ENCODE measurements at places on chromosomes 2 and 18. TPM values are rescaled to one million over a fixed set of nuclear protein-coding genes. Genes with fewer than 3 reads are reported as not detected.

The KCNS3 gene
- total RNA-seq = 0.65 TPM

- no peak for DNase-seq
These were observed 3.4 kb upstream of the CYP1B1 start for GRCh38 chr2:38079116-38080052.

DNA sequence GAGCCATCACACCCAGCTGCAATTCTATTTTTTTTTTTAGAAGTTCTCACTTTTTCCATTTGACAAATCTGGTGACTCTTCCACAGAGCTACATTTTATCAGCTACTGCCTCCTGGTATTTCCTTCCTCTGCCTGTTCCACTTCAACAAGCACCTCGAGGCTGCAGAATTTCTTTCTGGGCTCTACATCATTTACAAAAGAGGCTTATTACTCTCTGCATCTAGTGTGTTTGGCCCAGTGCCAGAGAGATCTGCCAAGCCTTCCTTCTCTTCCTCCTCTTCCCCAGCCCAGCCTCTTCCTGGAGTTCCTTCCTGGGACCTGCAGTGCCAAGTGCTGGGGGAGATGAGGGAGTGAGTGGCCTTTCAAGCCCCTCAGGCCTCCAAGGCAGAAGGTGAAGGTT lies 119.6 kb upstream of the ITGA6 start:
- DNase-seq = peak; percentile 92

GRCh38 chr2:59665021-59665420 lies 888.4 kb downstream of the BCL11A start:
- no peak for DNase-seq

DNA sequence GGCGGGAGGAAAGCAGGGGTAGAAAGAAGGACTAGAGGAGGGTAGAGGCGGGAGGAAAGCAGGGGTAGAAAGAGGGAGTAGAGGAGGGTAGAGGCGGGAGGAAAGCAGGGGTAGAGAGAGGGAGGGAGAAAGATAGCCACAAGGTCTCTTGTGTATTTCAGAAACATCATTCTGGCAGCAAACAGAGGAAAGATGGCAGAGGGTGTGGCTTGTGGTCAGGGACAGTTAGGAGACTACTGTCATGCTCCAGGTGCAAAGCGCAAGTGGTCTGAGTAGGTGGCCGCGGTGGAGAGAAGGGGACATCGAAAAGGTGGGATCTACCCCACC lies 82.4 kb upstream of the TAF1B start:
- DNase-seq = no peak

GRCh38 chr18:5145168-5145825 lies 51.8 kb downstream of the AKAIN1 start:
- DNase-seq = no peak

GRCh38 chr2:21642647-21643046 lies 518.9 kb downstream of the TDRD15 start:
- no peak for DNase-seq

GRCh38 chr2:168327328-168327727 lies 79.9 kb upstream of the STK39 start:
- no peak for DNase-seq

DNA sequence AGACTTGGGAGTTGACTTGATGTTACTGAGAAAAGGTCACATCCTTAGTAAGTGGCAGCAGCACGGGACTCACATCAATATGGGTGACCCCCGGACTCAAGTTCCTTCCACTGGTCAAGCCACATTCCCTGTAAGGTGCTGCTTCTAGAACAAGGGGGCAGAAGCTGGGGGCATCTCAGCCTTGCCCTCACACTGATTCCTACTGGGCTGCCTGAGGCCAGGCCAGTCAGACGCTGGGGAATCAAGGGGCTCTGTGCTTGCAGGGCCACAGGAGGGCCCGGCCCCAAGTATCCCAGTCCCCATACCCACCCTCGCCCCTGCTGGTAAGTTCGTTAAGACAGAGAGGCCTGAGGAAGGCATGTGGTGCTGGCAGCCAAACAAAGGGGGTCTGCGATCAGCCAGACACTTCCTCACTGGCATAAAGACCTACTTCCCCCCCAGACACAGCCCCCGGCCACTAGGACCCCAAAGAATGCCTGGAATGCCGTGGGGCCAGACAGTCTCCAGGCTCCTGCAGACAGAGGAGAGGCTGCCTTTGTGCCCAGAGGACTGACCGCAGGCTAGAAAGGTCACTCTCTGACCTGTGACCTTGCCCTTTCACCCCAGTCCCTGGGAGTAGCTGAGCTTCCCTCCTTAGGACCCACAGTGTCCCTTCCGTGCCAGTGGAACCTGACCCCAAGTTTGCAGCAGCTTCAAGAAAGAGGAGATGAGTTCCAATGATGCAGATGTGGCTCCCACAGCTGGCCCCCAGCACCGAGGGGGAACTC lies 83.6 kb downstream of the HS1BP3 start:
- no peak for DNase-seq

DNA sequence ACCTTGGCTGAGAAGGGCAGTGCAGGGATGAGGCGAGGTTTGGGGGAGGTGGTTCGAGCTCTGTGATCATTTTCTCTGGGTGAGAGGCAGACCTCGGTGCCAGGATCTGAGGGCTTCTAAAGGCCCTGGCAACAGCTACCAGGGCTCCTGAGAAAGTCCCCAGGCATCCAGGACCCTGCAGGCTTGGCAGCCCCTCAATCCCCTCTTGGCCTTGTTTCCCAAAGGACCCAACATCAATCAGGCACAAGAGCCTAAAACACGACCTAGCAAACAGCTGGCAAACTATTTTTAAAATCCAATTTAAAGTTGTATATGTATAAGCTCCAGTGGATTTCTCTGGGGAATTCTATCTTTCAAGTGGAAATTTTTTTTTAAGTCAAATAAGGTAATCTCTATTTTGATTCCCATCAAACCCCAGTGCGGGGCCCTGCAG lies 15.0 kb upstream of the MAT2A start:
- DNase-seq = no peak

DNA sequence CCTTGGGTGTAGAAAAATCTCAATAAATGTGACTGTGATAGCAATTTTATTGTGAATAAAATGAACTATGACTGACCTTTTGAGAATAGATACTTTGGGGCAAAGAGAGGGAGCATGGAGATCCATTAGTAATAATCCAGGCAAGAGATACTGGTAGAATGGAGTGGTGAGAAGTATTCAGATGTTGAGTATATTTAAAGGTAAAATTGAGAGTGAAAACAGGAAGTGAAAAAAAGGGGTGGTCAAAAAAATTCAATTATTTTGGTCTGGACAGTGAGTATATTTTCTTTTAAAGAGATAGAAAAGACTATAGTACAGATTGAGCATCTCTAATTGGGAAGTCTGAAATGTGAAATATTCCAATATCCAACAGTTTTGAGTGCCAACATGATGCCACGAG lies 1515.6 kb upstream of the NXPH2 start:
- DNase-seq = no peak

The DOK6 gene
- total RNA-seq = under 0.01 TPM

DNA sequence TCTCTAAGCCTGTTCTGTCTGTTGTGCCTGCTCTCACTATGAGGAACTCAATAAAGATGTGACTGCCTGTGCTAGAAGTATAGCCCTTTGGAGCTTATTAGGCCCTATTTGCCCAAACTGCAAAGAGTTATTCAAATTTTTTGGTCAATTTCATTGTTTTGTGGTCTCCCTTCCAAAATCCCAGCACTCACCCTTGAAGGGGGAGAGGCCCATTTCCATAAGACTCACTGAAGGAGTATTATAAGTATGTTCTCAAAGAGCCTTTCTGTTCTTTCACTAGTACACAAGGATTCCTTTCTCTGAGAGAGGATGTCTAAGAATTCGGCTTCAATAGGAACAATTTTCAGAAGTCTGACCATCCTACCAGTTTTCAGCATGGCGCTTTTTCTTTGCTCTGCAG lies 641.9 kb upstream of the REG3G start:
- DNase-seq = no peak

DNA sequence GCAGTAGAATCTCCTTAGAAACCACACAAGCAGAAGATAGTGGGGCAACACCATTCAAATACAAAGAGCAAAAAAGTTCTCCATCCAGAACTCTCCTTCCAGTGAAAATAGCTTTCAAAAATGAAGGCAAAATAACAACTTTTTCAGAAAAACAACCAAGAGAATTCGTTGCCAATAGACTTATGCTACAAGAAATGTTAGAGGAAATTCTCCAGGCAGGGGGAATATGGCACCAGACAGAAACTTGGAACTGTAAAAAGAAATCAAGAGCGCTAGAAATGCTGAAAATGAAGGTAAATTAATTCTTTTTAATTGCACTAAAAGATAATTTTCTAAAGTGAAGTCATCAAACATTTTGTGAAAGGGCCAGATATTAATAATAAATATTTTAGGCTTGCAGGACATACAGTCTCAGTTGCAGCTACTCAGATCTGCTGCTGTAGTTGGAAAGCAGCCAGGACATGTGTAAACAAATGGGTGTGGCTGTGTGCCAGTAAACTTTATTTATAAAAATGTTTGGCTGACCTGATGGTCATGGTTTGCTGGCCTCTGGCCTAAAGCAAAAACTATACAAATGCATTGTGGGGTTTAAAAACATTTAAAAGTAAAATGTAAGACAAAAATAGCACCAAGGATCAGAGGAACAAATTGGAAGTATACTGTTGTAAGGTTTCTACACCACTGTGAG lies 73.7 kb upstream of the TGFA start:
- peak; percentile 52 for DNase-seq

DNA sequence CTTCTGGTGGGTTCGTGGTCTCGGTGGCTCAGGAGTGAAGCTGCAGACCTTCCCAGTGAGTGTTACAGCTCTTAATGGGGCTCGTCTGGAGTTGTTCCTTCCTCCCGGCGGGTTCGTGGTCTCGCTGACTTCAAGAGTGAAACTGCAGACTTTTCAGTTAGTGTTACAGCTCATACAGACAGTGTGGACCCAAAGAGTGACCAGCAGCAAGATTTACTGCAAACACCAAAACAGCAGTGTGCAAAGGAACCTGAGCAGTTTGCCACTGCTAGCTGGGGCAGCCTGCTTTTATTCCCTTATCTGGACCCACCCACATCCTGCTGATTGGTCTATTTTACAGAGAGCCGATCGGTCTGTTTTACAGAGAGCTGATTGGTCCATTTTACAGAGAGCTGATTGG lies 55.6 kb downstream of the CHRNA1 start:
- DNase-seq = no peak

DNA sequence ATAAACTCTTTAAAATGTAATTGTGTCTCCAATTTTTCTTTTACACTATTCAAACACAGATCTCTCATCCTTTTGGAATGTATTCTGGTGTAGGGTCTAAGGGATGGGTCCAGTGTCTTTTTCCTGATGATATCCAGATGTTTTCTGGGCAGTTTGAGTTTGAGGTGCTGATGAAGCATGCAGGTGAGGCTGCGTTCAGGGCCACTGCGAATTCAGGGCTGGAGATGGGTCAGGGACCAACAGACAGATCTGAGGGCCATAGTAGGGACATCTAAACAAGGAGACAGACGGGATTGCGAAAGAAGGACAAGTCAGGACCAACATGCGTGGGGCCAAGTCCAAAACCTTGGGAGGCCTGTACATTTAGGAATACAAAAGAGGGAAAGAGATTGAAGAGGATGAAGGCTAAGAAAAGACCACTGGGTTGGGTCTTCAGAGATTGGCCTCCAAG lies 70.2 kb downstream of the ACAA2 start:
- no peak for DNase-seq

GRCh38 chr2:241019441-241020139 lies 21.2 kb downstream of the SNED1 start:
- no peak for DNase-seq

The RGPD4 gene
- not detected for total RNA-seq

DNA sequence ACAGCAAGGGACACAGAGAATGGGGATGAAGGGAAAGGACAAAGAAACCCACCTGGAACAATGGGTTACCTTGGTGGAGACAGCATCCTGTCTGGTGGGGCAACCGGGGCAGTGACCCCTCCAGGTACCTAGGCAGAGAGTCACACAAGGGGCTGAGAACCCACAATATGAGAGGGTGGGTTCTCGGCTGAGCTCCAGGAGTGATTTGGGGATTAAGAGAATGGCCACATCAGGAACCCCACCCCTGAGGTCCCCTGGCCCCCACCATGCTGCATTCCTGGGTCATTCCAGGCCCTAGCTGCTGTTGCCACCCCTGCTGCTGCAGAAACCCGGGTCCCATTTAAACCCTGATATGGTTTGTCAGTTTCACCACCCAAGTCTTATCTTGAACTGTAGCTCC lies 172.3 kb downstream of the RTP5 start:
- DNase-seq = no peak

The CIB4 gene
- total RNA-seq = not detected

GRCh38 chr2:88729061-88729745 lies 37.7 kb downstream of the RPIA start:
- no peak for DNase-seq

DNA sequence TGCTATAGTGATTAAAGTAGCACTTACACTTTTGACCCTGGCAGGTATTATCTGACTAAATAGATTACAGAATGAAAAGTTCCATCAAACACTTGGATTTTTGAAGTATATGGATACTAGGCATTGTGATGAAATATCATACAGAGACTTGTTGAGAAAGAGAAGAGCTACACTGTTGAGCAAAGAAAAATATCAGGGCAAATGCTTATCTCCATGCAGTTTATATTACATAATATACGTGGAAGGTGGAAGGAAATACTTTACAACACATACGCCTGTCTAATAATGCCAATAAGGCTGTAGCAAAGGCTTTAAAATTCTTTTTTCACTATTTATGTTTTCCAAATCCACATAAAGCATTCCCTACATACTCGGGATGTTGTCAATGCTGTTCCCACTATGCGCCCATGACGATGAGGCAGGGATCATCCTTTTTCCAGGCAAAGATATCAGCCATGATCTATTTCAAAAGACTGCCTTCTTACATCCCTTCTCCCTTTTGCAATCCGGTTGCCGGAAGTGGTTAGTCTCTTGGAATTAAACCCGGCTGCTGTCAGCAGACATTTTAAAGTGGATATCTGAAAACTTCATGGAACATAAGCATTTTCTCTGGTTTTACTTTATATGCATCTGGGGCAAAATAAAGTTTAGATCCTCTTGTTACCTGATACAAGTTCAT lies 92.6 kb upstream of the ITGA4 start:
- no peak for DNase-seq

DNA sequence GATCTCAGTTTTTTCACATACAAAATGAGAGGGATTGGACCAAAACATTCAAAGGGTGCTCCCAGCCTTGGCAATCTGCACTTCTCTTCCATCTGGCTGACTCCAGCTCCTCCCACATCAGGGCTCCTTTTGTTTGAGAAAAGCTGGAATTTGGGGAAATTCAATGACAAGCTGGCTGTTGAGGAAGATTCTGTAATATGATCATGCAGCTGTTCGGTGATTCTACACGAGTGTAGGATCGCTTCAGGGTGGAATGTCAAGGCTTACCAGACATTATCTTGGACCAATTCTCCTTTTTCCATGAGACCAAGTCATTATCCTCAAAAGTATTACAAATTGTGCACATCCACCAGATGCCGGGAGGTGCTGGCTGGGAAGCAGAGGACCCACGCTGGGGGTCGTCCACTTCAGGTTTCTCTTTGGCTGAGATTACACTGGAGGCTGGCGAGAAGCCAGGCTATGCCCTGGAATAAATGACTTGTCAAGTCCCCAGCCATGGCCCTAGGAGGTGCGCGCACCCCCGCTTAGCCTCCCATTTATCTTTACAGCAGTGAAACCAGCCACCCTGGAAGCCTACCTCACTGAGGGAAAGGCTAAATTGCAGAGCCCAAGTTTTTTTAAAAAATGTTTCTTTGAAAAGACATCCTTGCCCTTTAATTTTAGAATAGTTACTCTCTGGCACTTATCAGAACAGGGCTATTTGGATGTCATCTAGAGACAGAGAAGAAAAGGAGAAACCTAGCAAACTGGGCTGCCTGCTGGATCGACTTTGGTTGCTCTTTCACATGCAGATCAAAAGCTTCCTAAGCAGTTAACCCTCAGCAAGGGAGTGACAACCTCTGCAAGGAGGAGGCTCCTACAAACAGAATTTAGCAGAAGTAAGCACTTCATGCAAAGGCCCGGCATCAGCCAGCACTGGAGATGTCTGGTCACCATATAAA lies 42.5 kb upstream of the LCLAT1 start:
- DNase-seq = no peak
